Activated naive CD4-positive, alpha-beta T cell treated with anti-CD3 and anti-CD28 coated beads, Interleukin-2, amount 50 U/mL, for 16 hours (primary cell): ENCODE measurements at places on chromosomes 5 and 9.

DNA sequence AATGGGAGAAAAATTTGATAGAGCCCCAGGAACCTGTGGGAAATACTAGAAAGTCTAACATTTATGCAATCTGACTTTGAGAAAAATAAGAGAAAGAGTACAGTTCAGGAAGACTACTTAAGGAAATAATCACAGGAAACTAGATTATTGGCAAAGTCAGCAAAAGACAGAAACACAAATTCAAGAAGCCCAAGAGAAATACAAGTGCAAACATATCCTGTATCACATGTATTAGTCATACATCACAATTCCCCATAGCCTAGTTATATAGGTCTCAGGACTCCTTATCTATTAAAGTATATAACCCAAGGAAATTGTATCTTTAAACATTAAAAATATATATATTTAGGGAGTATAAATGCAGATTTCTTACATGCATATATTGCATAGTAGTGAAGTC is 100.8 kb downstream of the HOMER1 start:
- DNase-seq = no peak

DNA sequence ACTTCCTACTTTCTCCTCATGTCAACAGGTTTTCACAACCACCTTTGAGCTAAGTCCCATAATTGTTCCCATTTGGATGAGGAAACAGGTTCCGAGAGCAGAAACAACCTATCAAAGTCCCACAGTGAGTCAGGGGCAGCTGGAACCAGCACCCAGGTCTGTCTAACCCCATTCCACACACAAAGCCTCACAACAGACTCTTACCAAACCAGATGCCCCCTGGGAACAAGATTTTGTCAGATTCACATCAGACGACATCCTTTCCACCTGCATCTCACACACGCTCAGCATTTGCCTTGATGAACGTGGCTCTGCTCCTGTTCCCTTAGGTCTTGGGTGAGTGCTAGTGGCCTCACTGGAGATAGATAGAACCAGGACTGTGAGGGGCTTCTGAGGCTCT is 17.0 kb downstream of the SWI5 start:
- no peak for DNase-seq

DNA sequence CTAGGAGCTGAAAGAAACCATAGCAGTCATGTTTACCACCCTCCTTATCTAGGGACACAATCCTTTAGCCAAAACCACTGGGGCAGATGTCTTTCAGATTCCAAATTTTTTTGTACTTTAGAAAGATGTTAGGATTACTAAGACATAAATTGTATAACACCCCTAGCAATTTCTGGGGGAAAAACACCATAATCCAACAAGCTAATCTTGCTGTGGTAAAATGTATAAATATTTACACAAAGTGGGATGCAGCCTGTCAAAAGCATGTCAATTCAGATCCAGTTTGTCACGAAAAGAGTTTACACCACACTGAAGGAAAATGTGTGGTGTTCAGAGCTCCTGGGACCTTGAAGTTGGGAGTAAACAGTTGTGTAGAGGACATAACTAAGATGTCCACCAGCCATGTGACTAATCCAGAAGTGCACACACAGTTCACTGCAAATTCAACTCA is 274.3 kb downstream of the ADAMTSL1 start:
- no peak for DNase-seq

- no peak for DNase-seq
Observed at GRCh38 chr9:12667892-12668291, 25.3 kb upstream of the TYRP1 start.

DNA sequence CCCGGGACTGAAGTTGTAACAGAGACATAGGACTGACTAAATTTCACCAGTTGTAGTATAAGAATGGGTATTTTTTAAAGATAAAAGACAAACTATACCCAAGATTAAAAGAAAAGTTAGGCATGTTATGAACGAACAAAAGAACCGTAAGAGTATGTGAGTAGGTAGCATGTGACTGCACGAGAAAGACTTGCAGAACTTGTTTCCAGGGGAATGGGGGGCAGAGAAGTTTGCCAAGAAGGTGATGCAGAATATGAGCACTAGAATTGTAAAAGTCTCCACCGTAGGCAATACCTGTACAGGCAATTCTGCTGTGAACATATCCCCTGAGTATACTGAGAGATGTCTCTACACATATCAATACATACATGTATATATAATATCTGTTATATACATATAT is 614.7 kb downstream of the PRELID2 start:
- DNase-seq = no peak

DNA sequence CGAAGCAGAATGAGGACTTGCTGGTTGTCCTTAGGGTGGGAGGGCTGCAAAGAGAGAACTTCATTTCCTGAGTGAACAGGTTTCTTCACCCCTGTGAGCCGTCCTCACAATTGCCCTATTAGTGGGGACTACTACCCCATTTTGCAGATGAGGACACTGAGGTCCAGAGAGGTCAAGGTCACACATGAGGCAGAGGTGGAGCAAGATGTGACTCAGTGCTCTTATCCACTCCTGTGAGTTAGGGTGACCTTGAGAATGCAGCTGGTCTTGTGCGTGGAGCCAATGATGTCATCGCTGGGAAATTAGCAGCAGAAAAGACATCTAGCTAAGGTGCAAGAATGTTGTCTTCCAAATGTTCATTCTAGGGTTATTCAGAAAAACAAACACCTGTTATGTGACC is 26.9 kb downstream of the GPRIN1 start:
- DNase-seq = no peak
